ENCODE measurements at places on chromosomes 3 and 15.

GRCh38 chr15:68228971-68229385 is 550 bp downstream of the CLN6 start:
- no peak for DNase-seq

DNA sequence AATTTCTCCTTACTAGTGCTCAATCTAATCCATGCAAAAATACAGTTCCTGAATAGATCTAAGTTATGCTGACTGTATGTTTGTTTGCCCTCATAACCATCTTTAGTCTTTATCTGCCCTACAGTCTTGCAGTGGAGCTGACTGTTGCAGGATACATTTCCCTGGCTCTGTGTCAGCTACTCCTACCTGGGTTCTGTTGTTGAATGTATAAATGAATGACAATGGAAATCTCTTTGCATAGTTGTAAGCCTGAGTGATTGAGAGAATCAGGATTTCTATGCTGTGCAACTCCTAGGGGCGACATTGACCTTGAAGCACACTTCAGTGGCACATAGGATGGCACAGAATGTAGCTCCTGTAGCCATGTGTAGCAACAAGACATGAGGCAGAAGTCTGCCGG is 16.0 kb upstream of the ZBBX start:
- no peak for DNase-seq

DNA sequence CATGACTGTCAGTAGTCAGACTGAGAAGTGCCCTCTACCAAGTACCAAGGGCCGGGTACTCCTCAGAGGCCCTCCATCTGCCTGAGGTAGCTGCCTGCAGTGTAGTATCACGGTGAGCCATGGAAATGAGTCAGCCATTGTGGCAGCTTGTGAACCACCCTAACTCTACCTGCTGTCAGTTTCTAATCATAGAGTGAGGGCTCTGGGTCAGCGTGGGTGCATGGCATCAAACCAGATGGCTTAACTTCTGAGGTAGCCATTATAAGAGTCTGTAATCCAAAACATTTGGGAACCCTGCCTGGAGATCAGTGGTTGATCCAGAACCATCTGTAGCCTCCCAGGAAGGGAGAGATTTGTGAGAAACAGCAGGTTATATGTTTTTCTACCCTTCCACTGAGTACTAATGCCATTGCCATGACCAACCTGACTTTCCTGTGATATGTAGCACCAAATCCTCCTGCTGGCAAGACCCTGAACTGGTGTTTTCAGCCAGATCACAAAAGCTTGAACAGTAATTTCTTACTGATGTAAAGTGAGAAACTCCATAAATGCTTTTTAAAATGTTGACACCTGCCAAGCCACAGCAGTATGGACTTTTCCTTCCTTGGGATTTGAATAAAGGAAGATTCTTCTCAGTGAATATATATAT is 38.9 kb downstream of the ABHD2 start:
- DNase-seq = no peak

GRCh38 chr15:48541341-48542278 is 103.9 kb downstream of the FBN1 start:
- DNase-seq = peak; percentile 74

GRCh38 chr3:125179143-125179883 is 33.2 kb downstream of the SLC12A8 start:
- DNase-seq = no peak

GRCh38 chr15:77112838-77113504 is 42.1 kb upstream of the TSPAN3 start:
- DNase-seq = no peak

DNA sequence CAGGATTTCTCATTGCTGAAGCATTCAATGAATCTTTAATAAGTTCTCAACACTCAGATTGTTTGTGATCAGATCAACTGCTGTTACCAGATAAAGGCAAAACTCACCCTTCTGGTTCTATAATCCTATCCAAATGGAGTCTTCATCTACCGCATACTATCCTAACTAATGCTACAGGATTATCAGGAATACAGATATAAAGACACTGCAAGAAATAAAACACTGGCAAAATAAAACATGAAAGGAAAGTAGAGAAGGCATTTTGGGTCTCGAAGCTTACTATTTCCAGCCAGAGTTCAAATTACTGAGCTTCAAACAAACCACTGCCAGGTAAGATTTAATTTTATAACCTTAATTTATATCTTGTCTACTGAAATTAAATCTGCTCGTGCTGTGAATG is 524 bp downstream of the CHRM5 start:
- no peak for DNase-seq

All from BJ (cell line).